Activated CD4-positive, alpha-beta T cell treated with anti-CD3 and anti-CD28 coated beads, Interleukin-10, Interleukin-2, amounts not matched to agents 100 ng/mL and 50 ng/mL, durations not matched to agents 16 hours and 8 hours (primary cell): ENCODE measurements at places on chromosomes 11 and 22.

- no peak for DNase-seq
Observed at GRCh38 chr11:108734283-108734682, 69.4 kb downstream of the DDX10 start.

DNA sequence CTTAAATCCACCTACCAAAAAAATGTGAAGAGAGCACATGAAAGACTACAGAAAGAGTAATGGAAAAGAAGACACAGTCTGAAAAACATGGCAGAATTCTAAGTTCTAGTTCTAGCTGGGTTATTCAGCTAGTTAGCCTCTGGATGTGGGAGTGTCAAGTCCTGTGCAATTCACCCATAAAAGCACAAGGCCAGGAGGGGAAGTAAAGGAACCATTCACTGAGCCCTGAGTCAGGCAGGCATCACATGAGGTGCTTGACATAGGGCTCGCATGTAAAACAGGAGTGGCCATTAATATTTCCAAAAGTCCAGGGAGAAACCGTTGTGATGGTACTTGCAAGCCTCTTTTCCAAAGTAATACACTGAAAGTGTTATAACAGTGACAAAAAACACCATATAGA lies 103.7 kb downstream of the GAB2 start:
- DNase-seq: no peak

- no peak for DNase-seq
Observed at GRCh38 chr22:38085501-38085900, 1.5 kb upstream of the SLC16A8 start.

GRCh38 chr11:44467413-44467812 lies 98.0 kb upstream of the CD82 start:
- no peak for DNase-seq

DNA sequence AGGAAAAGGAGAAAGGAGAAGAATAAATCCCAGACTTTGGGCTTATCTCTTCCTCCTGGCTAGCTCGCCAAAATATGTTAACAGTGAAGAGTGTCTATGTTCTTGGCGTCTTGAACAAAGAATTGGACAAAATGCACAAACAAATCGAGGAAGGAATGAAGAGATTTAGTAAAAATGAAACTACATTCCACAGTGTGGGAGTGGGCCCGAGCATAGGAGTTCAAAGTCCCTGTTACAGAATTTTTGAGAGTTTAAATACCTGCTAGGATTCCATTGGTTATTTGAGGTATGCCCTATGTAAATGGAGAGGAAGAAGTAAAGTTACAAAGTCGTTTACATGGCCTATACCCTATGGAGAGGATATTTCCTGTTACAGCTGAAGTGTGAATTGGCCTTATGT lies 525.1 kb upstream of the CNTN5 start:
- no peak for DNase-seq

- no peak for DNase-seq
Observed at GRCh38 chr11:118078911-118079411, 2.1 kb downstream of the TMPRSS4 start.

DNA sequence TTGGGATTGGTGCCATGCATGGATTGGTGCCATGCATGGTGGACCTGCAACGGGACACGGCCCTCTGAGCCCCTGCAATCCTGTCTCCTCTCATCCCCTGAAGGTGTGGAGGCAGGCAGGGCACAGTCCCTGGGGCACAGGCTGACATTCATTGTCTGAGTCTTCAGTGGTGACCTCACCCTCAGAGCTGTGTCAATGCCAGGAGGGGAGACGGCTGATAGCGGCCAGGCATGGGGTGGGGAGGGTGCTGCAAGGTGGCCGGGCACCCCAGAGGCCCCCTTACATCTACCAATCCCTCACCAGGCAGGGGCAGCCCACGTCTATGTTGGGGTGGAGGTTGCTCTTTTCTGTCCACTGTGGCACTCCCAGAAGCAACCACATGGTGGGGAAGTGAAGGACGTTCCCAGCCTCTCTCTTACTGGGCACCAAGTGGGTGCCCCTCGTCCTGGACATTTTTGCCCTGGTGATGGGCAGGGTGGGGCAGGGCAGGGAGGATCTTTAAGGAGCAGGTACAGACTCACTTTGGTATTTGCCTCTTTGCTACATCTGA lies 47.6 kb downstream of the NECTIN1 start:
- no peak for DNase-seq

- DNase-seq: no peak
Observed at GRCh38 chr11:85721191-85721590, 35.2 kb upstream of the CCDC89 start.

- peak; percentile 9 for DNase-seq
Observed at GRCh38 chr22:31206896-31207687, 5.0 kb upstream of the LIMK2 start.

DNA sequence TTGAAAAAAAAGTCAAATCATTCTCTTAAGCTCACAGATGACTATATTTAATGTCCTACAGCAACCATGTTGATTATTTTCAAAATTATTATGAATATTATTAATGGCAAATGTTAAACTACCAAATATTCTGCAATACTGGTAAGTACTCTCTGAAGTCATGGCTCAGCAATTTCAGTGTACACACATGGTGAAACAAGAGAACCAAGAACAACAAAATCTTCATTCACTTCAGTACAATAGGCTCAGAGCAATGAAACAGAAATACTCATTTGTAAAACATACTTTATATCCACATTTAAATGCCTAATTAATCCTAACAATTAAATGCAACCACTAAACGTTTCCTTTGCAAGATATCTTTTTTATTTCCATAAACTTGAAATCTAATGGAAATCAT lies 347.2 kb downstream of the TTC28 start:
- DNase-seq: no peak
